ENCODE measurements at places on chromosomes 11 and 22. TPM values are rescaled to one million over a fixed set of nuclear protein-coding genes. Genes with fewer than 3 reads are reported as not detected.

SEC14L6 gene
- polyA plus RNA-seq, result 0.20 TPM

SPCS2 gene
- 125 TPM for polyA plus RNA-seq

EHF gene
- polyA plus RNA-seq, result 0.14 TPM

MYEOV gene
- polyA plus RNA-seq, result not detected

GLB1L3 gene
- not detected for polyA plus RNA-seq

MS4A6E gene
- not detected for polyA plus RNA-seq

JHY gene
- polyA plus RNA-seq, result 3.2 TPM

DNA sequence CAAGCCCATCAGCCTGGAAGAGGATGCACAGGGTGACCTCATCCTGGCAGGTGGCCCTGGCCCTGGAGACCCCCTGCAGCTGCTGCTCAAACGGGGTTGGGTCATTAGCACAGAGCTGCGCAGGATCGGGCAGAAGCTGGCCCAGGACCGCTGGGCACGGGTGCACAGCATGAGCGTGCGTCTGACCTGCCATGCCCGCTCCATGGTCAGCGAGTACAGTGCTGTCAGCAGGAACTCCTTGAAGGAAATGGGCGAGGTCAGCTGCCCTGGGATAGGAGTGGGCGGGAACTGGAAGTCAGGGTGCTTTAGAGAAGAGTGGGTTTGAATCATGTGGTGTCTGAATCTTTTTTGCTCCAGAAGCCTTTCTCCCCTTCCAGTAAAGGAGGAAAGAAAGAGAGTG lies 61.1 kb downstream of the INSC start:
- DNase-seq, result no peak

DNA sequence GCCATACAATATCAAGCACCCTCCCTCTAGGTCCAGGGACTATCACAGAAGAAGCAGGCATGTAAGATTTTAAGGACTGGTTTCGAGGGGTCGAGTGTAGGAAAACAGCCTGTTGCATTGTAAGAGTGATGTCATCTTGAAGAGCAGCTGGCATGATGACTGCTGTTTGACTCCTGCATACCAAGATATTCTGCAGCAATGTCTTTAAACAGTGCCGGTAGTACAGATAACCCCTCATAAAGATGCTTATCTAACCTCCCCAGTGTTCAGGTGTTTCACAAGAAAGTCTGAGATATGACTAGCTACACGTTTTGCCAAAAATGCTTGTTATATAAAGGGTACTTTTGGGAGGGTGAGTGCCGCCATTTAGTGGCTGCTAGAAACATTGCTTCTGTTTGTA lies 12.0 kb downstream of the FAM111A start:
- DNase-seq, result no peak

DNA sequence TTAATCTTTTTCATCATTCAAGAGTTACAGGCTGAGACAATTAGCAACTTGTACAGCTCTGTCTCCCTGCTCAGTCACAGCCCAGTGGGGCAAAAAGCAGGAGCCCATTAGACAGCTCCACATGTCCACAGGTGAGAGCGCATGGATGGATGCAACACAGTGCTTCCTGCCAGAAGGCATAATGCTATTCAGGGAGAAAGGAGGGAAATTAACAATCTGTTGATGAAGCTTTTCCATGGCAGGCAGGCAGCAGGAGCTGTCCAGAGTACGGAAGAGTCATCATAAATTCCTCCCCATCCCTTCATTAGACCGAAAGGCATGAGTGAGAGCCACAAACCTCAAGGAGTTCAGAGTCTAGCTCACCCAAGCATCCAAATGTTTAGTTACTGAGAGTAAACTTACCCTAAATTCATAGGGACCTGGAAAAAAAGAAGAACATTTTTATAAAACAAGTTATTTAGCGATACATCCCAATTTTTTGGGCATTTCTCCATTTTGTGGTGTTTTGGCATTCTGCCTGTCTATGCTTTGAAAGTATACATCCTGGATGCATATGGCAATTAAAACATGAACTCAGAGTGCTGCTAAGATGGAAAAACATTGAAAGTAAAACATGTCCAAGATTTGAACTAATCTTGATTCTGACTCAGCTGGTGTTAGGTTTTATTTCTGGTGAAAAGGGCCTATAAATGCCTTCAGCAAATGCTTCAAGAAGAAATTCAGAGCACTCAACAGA lies 428.1 kb downstream of the OPCML start:
- no peak for DNase-seq

DNA sequence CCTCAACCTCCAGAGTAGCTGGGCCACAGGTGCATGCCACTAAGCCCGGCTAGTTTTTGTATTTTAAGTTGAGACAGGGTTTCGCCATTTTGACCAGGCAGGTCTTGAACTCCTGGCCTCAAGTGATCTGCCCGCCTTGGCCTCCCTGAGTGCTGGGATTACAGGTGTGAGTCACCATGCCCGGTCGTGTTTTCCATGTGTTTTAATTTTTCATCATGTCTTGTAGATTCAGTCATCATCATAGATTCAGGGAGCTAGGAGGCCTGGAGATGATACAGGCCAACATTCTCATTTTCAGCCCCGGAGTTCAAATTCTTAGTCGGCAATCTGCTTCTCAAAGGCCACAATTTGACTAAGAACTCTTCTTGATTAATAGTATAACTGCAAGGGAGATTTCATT lies 73.5 kb upstream of the GRAMD1B start:
- DNase-seq, result no peak

DNA sequence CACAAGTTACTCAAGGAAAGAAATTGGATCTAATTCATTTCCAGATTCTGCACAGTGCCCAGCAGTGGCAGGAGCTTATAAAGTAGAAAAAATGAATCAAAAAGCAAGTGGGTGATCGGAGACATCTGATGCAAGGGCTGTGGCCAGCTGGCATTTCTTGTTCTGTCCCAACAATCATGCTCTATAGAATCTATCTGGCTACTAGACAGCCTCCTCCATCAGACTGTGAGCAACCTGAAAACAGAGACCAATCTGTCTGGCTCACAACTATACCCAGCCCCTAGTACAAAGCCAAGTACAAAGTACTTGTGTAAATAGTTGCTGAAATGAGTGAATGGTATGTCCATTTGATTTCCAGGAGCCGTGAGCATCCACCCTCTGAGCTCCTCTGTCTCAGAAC lies 11.4 kb downstream of the USH1C start:
- DNase-seq, result no peak

GRCh38 chr11:104783241-104783640 lies 115.0 kb downstream of the CASP12 start:
- no peak for DNase-seq

- no peak for DNase-seq
These were observed 10.0 kb upstream of the PATL1 start for GRCh38 chr11:59678813-59679165.

- DNase-seq, result no peak
These were observed 285.0 kb downstream of the TTC28 start for GRCh38 chr22:28394513-28395110.

DNA sequence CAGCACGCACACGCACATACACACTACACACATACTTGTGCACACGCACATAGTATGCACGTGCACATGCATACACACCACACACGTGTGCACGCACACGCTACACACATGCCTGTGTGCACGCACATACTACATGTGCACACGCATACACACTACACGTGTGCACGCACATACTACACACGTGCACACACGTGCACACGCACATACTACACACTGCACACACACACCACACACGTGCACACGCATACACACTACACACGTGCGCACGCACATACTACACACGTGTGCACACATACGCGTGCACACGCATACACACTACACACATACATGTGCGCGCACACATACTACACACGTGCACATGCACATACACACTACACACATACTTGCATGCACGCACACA lies 19.7 kb upstream of the ARHGAP8 start:
- peak; percentile 29 for DNase-seq

DNA sequence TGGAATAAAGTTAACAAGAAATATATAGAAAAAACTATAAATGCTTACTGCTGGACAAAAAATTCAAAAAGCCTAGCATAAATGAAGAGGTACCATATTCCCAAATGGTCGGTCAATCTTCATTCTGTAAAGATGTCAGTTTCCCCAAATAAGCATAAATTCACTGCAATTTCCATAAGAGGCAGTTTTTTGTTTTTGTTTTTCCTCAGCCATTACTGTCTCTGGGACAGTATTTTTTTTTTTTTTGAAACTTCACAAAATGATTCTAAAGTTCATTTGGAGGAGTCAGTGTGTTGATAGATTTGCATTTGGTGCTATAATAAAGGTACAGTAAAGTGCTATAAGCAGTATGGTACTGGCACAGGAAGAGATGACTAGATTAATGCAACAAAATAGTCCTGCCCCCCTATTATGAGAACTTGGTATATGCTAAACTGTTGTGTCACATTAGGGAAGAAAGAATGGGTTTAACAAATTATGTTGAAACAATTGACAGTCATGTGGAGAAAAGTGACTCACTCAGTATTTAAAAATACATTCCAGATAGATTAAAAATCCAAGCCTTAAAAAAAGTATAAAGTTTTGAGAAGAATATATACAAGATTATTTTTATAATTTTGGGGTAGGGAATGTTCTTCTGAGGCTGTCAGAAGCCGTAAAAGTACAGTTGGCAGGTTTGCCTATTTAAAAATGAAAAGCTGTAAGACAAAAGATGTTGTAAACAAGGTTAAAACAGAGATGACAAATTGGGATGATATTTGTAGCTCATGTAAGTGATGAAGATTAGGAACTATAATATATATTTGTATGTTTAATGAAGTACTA lies 2.6 kb upstream of the FTH1 start:
- no peak for DNase-seq

- DNase-seq, result no peak
These were observed 120.1 kb upstream of the SLC5A12 start for GRCh38 chr11:26841818-26842473.

GRCh38 chr11:91078221-91078620 lies 855.4 kb upstream of the CHORDC1 start:
- no peak for DNase-seq

DNA sequence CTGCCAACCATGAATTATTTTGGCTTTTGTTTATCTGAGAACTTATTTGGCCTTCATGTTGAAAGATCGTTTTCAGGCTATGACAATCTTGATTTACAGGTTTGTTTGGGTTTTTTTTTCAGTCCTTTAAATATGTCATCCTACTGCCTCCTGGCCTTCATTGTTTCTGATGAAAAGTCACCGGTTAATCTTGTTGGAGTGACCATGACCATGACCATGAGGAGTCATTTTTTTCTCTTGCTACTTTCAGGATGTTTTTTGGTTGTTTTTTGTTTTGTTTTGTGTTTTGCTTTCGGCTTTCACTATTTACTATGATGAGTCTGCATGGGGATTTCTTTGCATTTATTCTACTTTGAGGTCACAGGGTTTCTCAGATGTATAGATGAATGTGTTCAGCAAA lies 81.6 kb downstream of the BRD1 start:
- no peak for DNase-seq

GRCh38 chr11:105829084-105829483 lies 193.0 kb downstream of the MSANTD4 start:
- DNase-seq, result no peak

GRCh38 chr11:108906826-108907225 lies 242.0 kb downstream of the DDX10 start:
- DNase-seq, result no peak

- no peak for DNase-seq
These were observed 13.7 kb upstream of the KIAA0930 start for GRCh38 chr22:45254388-45254787.

DNA sequence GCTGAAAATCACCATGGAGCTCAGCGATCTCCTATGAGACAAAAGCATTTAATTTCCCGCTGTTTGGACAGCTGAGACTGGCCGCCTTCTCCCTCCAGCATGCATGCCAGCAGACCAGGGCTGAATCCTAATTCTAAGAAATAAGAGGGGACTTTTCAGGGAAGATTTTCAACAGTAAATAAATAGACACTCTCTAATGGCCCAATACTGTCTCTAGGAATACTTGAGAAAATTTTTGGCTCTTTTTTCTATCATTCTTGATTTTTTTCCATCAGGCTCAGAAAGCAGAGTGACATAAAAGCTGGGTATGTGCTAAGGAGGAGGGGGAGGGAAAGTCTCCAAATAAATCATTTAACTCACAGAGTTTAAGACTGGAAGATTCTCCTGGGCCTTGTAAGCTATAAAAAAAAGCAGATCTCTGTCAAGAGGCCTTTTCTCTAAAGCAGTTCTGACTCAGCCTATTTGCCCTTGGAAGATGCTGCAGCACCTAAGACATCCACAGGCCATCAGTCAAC lies 17.6 kb upstream of the SPON1 start:
- no peak for DNase-seq

DNA sequence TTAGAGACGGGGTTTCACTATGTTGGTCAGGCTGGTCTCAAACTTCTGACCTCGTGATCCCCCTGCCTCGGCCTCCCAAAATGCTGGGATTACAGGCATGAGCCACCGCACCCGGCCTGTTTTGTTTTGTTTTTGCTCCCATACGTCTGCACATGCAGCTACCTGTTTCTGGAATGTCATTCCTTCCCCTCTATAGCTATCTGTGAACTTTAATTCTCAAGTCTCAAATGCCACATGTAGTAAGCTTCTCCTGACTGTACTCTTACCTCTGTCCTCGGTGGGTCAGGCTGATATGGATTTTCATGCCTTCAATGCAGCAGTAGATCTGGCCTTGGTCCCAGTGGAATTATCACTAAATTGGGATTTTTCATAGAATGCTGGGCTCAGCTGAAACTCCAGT lies 12.4 kb upstream of the SWAP70 start:
- no peak for DNase-seq

DNA sequence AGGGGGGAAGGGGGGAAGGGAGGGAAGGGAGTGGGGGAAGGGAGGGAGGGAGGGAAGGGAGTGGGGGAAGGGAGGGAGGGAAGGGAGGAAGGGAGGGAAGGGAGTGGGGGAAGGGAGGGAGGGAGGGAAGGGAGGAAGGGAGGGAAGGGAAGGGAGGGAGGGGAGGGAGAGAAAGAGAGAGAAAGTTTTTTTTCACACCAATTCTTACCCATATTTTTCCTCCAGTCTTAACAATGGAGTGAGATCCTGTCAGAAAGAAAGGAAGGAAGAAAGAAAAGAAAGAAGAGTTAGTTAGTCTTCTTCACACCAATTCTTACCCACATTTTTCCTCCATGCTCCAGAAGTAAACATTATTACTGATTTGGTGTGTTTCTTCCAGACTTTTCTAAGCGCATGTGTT lies 3.0 kb upstream of the OR2AT4 start:
- no peak for DNase-seq

DNA sequence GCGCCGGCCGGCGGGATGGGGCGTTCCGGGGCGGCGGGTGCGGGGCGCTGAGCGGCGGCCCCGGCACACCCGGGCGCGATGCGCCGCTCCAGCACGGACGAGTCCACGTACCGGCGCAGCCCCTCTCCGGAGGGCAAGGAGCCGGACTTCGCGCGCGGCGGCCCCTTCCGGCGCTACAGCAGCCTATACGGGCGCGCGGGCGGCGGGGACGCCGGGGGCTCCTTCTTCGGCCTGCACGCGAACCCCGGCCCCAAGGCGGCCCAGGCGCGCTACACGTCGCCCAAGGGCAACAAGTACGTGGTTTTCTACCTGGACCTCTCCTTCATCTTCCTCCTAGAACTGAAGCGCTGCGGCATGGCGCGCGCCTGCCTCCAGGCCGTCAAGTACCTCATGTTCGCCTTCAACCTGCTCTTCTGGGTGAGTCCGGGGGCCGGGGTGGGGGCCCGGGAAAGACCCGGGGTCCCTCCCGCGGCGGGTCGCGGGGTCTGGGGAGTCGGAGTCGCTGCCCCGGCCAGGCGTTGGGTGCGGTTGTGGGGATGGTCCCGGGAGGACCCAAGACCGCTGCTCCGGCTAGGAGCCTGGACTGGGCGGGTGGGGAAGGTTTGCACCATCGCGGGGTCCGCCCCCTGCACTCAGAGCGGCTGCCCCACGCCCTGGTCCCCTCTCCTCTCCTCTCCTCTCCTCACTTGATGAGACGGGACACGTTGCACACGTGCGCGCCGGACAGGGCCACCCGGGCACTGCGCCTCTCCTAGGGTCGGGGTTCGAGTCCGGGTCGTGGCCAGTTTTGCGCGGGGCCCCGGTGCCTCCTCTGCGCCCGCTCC lies 7.5 kb downstream of the TSPAN4 start:
- DNase-seq, result no peak
